Activated CD4-positive, alpha-beta T cell treated with anti-CD3 and anti-CD28 coated beads for 4 hours (primary cell): ENCODE measurements at places on chromosomes 7 and 10.
A peak's percentile ranks its signal among the peaks of the same experiment; 100 is the strongest.

GRCh38 chr7:128714701-128715495 is 24.3 kb upstream of the CALU start:
- no peak for DNase-seq

DNA sequence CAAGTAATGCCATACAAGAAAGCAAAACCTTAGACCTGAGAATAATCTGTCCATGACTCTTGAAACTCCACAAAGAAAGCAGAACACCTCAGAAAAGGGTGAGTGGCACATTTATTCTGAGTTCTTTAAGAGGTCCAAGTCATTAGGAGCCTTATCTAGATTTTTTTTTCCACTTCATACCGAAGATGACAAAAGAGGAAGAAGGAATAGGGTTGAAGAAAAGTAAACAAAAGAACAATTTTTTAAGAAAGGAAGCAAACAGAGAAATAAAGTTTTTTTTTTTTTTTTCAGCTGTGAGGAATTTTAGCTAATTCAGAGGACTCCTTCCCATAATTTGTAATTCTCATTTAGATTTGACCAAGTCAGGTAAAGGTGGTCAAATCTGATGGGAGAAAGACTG is 13.1 kb upstream of the MTPN start:
- DNase-seq = no peak

DNA sequence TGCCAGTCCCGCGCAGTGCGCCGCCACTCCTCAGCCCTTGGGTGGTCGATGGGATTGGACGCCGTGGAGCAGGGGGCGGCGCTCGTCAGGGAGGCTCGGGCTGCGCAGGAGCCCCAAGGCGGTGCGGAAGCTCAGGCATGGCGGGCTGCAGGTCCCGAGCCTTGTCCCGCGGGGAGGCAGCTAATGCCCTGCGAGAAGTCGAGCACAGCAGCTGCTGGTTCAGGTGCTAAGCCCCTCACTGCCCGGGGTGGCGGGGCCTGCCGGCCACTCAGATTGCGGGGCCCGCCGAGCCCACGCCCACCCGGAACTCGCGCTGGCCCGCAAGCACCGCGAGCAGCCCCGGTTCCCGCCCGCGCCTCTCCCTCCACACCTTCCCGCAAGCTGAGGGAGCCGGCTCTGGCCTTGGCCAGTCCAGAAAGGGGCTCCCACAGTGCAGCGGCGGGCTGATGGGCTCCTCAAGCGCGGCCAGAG is 14.4 kb upstream of the WASL start:
- no peak for DNase-seq

GRCh38 chr7:100621554-100621953 is 9.2 kb downstream of the MOSPD3 start:
- no peak for DNase-seq

- DNase-seq = no peak
These were observed 28.6 kb upstream of the RASGEF1A start for GRCh38 chr10:43295436-43295835.

- DNase-seq = no peak
These were observed 2.4 kb upstream of the UBE3C start for GRCh38 chr7:157136372-157136771.

DNA sequence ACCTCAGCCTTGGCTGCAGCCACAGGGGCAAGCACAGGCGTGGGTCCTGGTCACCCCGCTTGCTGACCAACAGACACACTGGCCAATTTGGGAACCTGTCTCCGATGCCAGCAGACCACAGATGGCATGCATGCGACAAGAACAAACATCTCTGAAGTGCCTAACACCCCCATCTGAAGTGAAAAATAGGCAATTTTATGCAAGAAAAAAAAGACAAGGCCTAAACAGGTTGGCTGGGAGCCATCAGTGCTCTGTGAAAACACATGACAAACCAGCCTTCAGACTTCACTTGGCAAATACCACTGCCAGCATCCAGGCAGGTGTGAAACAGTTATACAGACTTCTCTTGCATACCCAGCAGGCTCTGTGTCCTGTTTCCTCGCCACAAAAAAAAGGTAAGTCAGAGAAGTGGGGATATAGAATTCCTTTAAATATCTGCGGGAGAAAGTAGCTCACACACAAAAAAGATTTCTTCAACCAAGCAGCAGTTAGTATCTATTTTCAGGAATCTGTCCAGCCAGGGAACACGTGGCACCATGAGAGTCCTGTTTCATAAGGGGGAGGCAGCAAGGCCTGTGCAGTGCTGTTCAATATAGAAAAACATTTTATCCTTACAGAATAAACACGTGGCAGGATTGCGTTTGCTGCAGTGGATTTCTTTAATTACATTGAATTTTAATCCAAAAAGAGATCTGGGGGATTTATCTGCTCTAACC is 293.4 kb upstream of the MKLN1 start:
- no peak for DNase-seq

DNA sequence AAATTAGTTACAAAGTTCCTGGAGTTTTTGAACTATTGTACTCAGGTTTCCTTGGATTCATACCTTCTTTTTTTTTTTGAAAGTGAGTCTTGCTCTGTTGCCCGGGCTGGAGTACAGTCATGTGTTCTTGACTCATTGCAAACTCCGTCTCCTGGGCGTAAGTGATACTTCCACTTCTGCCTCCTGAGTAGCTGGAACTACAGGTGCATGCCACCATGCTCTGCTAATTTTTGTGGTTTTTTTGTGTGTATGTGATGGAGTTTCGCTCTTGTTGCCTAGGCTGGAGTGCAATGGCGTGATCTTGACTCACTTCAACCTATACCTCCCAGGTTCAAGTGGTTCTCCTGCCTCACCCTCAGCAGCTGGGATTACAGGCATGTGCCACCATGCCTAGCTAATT is 22.3 kb downstream of the MCM10 start:
- DNase-seq = no peak

- no peak for DNase-seq
These were observed 270.7 kb downstream of the ZNF33B start for GRCh38 chr10:42367532-42368230.

DNA sequence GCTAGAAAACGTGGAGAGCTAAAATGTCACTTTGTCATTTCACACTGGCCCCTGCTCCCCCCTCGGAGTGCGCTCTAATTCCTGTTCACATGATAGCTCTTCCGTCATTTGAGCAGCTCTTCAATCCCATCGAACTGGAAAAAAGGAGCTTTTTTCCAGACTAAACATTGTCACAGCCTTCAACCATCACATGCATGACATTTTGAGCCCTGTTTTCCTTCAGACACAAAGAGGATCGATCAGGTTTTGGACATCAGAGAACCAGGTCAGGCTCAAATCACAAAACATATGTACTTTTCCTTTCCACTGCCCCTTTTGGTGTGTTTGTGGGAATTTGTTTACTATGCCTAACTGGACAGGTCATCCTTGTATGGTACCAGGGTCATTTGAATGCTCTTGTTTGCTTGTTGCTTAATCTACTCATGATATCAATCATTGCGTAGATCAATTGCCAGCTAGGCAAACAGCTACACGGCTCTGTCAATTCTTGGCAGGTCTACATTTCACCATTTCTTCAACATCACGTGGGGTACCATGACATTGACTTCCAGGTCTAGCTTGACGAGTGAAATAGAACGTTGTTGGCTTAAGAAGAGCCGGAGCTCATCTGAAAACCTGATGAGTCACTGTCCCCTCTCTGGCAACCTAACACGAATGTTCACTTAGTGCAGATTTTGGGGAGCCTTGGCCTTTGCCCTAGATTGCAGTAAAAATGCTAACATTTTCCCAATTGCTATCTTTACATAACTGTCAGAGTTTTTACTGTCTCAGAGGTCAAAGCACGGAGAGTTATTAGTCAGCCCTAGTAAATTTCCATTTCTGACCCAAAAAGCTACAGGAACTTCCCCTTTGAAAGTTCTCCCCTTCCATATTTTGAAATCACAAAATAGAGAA is 87.3 kb downstream of the LYZL2 start:
- no peak for DNase-seq

DNA sequence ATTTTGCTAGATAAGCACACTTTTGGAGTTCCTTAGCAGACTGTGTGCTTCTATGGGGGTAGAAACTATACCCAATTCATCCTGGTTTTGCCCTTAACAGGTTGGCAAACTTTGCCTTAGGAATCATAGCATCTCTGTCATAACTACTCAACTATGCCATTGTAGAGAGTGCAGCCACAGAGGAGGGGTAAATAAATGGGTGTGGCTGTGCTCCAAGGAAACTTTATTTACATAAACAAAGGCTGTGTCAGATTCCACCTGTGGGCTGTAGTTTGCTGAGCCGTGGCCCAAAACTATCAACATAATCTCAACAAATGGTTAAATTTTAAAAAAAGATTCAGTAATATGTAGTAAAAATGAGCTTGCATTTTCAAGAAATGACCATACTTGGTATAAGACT is 51.6 kb upstream of the LAMB1 start:
- DNase-seq = no peak

DNA sequence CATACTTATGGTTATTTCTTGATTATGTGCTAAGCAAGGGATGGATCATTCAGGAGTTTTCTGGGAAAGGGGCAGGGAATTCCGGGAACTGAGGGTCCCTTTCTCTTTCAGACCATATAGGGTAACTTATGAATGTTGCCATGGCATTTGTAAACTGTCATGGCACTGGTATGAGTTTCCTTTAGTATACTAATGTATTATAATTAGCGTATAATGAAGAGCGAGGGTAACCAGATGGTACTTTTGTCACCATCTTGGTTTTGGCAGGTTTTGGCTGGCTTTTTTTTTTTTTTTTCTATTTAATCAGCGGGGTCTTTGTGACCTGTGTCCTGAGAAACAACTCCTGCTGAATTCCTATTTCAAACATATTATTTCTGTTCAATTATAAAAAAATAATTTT is 237.6 kb upstream of the PTER start:
- no peak for DNase-seq

- DNase-seq = no peak
These were observed 9.2 kb upstream of the SLC18A3 start for GRCh38 chr10:49600781-49601400.

DNA sequence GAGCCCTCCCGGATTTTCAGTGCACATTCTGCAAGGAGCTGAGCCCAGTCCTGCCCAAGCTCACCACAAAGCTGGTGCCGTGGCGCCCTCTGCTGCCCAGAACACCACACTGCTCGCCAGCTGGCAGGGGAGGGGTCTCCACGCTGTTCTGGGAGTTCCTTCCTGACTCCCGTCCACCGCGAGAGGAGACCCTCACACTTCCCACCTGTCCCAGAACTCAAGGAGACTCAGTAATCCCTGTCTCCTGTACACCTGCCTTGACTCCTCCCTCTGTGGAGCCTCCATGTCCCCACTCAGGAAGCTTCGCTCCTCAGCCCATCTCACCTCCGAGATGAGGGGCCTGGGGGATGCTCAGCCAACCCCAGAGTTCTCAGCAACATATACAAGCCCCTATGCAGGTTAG is 11.3 kb downstream of the C10orf105 start:
- peak; percentile 51 for DNase-seq

- DNase-seq = no peak
These were observed 73.2 kb upstream of the KLF6 start for GRCh38 chr10:3858051-3858845.

GRCh38 chr7:31747553-31747952 is 60.5 kb downstream of the PPP1R17 start:
- no peak for DNase-seq

GRCh38 chr7:17402628-17403278 is 104.3 kb downstream of the AHR start:
- DNase-seq = no peak

DNA sequence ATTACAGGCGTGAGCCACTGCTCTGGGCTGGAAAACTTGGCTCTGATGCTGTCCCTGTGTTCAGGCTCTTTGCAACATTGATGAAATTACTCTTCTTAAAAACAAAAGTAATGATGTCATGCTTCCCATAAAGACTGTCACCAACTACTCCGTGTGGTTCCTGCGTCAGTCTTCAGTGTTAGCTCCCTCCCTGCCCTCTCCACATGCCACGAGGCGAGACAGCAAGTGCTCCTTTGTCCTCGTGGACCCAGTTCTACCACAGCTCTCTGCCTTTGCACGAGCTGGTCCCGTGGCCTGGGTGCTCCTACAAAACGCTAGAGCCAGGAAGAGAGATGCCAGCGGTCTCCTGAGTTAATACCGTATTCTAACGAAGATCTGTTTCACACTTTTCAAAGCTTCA is 194.5 kb downstream of the SDK1 start:
- DNase-seq = no peak

DNA sequence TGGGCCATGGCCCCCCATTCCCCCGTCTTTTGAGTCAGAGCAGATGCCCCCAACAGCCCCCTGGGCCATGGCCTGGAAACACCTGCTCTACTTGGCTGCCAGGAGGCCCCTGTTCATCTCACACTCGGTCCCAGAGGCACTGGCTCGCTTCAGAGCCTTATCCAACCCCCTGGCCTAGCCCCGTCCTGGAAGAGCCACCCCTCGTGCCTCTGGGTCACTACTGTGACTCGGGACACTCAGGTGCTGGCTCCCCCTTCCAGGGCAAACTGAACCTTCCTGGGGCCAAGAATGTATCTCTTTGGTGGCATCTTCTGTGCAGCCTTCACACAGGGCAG is 7.0 kb downstream of the POLR2J start:
- no peak for DNase-seq

DNA sequence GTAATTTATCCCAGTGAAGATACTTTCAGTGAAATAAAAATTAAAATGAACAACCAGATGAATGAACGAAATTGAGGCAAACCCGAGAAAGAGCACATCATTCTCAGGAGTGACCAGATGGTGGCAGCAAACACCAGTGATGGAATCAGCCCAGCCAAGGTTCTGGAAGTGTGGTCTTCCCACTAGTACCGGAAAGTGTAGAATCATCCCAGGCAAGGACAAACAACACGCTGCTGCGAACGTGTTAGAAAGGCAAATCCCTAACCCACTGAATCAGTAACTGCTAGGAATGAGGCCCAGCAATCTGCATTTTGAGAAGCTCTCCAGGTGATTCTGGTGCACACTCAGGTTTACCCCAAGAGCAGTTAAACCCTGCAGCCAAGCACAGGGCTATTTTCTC is 15.5 kb upstream of the SLC18A3 start:
- DNase-seq = no peak

DNA sequence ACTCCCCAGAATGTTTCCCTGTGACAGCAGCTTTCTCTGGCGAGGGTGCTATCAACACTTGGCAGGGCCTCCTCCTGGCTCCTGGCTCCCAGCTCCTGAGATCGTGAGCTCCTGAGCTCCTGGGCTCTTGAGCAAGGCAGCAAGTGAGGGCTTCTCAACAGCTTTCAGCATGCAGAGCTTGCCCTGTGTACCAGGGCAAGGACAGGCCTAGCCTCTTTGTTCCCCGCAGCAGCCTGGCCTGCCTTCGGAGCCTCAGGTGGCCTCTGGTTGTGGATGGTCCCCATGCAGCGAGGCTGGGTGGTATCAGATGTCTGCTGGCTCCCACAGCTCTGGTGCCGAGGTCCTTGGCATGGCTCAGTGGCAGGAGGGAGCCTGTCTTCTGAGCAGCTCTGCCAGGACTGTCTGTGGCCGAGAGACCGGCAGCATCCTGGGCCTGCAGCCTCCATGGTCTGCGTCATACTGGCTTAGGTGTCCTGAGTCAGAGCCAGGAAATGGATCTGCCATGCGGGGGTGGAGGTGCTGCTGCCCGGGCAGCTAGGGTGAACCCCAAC is 44.2 kb downstream of the ZMIZ1 start:
- DNase-seq = no peak

- no peak for DNase-seq
These were observed 1292.2 kb downstream of the REEP3 start for GRCh38 chr10:64813391-64813790.
